Stimulated activated CD4-positive, alpha-beta T cell treated with anti-CD3 and anti-CD28 coated beads, Interleukin-15, amount 100 ng/mL, for 24 hours (primary cell): ENCODE measurements at places on chromosomes 3 and 15.

- peak; percentile 83 for DNase-seq
Measured at GRCh38 chr15:75842722-75843677, at the start of gene UBE2Q2. Gene UBE2Q2, plus strand, starts transcription at chr15:75843447. Its CDS starts 220 bp downstream, at chr15:75843667.

GRCh38 chr3:44831232-44831631 is 30.5 kb upstream of the TMEM42 start:
- DNase-seq: no peak

GRCh38 chr3:172231318-172231901 is 192.0 kb downstream of the FNDC3B start:
- no peak for DNase-seq

DNA sequence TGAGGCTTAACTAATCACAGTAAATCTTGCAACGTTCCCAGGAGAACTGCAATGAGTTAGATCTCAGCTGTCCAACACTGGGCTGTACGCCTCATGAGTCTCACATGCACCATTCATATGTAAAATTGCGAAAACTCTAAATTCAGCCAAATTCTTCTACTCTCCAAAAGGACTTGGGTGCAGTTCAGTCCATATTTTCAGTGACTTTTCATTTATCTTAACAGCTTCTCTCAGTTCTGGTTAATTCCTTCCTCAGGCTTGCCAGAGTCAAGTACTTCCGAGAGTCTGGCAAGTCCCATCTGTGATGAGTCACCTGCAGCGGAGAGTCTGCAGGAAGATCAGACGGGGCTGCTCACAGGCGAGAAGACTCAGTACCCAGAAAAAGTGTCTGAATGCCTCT is 11.5 kb downstream of the CCDC80 start:
- peak; percentile 32 for DNase-seq

DNA sequence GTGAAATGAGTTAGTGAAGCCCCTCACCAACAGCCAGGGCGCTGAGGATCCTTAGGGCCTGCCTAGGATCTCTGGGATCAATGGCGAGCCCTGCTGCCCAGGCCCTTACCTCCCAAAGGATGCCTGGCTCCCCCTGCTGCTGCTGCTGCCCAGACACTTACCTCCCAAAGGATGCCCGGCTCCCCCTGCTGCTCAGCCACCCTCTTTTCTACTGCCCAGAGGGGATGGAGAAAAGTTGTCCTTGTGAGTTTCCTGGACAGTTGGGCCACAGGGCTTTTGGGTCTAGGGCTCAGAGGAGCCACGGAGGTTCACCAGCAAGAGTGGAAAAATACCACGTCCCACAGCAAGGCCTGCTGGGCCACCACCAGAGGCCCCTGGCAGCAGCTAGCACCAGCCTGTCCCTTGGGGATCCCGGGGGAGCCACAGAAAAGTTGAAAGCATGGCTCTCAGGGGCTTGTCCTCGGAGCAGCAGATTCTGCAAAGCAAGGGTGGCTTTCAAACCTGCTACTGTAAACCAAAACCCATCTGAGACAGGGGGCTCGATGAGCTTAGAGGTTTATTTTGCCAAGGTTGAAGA is 59.4 kb downstream of the SLC6A6 start:
- DNase-seq: peak; percentile 35

DNA sequence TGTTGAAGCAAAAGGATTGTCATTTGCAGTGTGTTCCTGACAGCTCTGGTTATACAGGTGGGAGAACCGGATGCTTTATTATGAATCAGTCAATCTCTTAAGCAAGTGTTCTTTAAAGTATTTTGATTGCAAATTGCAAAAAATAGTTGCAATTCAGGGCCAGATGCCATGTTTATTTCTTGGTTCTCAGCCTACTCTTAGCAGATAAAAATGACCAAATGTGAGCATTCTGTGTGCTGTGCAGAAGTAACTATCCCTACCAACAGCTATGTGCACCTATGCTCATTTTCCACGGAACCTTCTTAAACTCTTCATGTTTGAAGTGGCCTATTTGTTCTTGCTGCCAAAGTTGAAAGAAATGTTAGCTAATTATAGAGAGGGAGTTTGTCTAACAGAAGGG is 262.3 kb upstream of the RASGRP1 start:
- DNase-seq: no peak

GRCh38 chr3:120554812-120555606 is 41.1 kb upstream of the NDUFB4 start:
- DNase-seq: no peak
